ENCODE measurements at places on chromosomes 12 and 14.
A peak's percentile ranks its signal among the peaks of the same experiment; 100 is the strongest.

DNA sequence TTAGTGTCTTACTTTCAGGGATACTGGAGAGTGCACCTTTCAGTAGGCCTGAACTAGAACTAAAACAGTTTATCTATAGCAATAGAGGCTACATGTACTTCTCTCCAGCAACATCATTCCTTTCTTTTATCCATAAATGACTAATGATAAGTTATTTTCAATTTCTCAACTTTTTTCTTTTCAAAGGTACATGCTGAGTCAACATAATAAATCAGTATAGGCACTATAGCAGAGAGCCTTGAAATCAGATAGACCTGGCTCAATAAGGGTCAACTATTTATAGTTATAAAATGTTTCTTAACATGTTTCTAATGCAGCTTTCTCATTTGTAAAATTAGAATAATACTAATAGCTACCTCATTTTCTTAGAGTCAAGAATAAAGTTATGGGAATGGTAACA is 5.6 kb downstream of the IL22 start:
- no peak for DNase-seq

- DNase-seq = no peak
Measured at GRCh38 chr12:6193853-6194815, 6.1 kb upstream of the CD9 start.

GRCh38 chr12:72178871-72179270 is 93.3 kb upstream of the TRHDE start:
- DNase-seq = no peak

- no peak for DNase-seq
Measured at GRCh38 chr14:58755031-58755925, 117.5 kb downstream of the DACT1 start.

GRCh38 chr12:89992668-89993451 is 284.2 kb upstream of the ATP2B1 start:
- DNase-seq = no peak

DNA sequence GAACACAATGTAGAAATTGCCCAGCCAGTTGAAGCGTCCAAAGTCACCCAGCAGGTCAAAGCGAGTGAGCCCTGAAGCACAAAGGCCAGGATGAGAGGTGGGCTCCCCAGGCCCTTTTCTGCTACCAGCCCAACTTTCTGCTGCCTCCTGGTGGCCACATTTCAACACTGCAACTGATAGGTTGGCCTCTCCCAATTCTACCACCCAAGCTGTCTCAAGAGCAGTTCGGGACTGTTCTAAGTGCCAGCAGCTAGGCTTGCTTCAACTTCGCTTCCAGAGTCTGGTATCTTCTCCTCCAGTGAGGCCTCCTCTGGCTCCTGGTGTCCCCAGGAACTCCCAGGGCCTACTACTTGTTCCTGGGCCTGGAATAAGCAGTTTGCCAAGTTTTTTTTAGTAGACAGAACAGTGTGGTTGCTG is 3.4 kb upstream of the DHH start:
- DNase-seq = no peak

DNA sequence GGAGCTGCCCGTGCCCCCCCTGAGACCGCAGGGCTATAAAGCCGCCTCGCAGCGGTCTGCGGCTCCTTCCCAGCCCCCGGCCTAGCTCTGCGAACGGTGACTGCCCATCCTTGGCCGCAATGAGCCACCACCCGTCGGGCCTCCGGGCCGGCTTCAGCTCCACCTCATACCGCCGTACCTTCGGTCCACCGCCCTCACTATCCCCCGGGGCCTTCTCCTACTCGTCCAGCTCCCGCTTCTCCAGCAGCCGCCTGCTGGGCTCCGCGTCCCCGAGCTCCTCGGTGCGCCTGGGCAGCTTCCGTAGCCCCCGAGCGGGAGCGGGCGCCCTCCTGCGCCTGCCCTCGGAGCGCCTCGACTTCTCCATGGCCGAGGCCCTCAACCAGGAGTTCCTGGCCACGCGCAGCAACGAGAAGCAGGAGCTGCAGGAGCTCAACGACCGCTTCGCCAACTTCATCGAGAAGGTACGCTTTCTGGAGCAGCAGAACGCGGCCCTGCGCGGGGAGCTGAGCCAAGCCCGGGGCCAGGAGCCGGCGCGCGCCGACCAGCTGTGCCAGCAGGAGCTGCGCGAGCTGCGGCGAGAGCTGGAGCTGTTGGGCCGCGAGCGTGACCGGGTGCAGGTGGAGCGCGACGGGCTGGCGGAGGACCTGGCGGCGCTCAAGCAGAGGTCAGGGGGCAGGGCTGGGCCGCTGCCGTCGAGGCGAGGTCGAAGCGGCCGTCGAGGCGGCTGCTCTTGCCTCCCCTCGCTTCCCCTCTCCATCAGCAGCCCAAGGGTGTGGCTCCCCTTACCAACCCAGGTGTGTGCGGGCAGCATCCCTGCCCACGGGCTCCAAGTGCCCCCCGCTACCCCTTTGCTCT is at the start of gene PRPH:
PRPH (plus strand) TSS at position 66 of the 855 bp plus-strand sequence; CDS start at position 120, 54 bp downstream.
- DNase-seq = no peak

GRCh38 chr12:89160716-89161123 is 191.6 kb downstream of the DUSP6 start:
- DNase-seq = peak; percentile 88

DNA sequence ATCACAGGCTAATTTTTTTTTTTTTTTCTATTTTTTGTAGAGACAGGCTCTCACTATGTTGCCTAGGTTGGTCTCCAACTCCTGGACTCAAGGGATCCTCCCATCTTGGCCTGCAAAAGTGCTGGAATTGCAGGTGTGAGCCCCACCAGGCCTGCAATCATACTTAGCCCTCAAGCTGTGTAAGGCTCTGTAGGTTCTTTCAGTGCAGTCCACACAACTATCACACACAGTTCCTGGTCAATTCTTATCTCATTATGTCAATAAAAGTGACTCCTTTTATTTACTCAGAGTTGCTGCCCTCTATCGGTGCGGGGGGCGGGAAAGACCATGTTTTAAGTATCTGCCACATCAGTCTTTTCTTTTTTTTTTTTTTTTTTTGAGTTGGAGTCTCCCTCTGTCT is 29.0 kb downstream of the SLC2A3 start:
- no peak for DNase-seq

DNA sequence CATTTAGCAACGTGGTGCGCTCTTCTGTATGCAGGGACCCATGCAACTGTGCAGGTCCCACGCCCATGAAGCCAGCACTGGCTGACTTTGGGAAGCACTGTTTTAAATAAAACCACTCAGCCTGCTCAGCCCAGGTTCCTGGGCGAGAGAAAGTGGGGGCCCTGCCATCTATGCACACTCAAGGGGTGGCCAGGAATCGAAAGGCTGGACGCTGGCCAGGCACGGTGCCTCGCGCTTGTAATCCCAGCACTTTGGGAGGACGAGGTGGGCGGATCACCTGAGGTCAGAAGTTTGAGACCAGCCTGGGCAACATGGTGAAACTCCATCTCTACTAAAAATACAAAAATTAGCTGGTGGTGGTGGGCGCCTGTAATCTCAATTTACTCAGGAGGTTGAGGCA is 179.9 kb upstream of the TBX3 start:
- DNase-seq = no peak

- DNase-seq = no peak
Measured at GRCh38 chr12:6180268-6181051, 19.7 kb upstream of the CD9 start.

DNA sequence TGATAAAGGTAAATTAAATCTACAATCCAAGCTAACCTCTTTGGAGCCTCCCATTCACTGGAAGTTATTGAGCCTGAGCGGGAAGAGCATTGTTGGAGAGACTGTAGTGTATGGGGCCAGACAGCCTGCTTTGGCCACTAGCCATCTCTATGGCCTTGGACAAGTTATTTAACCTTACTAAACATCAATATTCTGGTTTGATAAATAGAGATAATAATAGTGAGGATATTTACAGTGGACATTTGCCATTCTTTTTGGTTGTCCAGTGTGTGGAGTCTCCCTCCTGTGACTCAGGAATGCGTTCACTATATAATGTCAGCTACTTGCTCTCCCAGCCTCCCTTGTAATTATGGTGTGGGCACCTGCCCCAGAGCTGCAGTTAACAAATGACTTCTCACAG is 216.1 kb downstream of the SLC38A4 start:
- DNase-seq = no peak

- no peak for DNase-seq
Measured at GRCh38 chr12:9587987-9588600, 19.6 kb downstream of the KLRB1 start.

GRCh38 chr12:77299910-77300669 is 234.7 kb upstream of the E2F7 start:
- no peak for DNase-seq

- DNase-seq = no peak
Measured at GRCh38 chr12:102171951-102172350, 25.7 kb downstream of the PMCH start.

GRCh38 chr14:50089208-50089607 is 27.2 kb downstream of the VCPKMT start:
- no peak for DNase-seq

DNA sequence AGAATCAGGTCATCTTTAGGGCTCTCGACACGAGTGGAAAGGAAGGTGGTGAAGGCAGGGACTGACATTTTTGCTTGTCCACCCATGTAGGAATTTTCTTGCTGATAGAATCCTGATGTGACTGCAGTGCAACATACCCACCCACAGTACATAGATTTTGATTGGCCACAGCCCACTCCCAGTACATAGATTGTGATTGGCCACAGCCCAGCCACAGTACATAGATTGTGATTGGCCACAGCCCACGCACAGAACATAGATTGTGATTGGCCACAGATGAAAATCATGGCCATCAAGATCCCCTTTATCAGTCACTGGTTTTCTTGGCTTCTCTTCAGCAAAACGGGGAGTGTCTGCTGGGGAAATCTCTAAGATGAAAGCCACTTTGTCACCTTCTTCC is 1041.5 kb downstream of the AACS start:
- no peak for DNase-seq

DNA sequence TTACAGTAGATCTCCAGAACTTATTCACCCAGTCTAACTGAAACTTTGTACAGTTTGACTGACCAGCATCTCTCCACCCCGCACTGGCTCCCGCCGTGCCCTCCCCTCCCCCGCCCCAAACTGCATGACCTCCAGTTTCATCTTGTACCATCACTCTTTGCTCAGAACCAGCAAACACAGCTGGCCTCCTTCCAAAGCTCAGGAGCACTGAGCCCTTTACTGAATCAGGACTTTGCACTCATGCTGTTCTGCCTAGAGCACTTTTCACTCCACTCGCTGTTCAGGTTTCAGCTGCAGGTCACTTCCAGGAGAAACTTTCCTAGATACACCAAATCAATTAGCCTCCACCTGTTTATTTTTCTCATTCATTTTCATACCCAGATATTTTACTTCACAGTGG is 455.3 kb upstream of the PDE3A start:
- DNase-seq = no peak

DNA sequence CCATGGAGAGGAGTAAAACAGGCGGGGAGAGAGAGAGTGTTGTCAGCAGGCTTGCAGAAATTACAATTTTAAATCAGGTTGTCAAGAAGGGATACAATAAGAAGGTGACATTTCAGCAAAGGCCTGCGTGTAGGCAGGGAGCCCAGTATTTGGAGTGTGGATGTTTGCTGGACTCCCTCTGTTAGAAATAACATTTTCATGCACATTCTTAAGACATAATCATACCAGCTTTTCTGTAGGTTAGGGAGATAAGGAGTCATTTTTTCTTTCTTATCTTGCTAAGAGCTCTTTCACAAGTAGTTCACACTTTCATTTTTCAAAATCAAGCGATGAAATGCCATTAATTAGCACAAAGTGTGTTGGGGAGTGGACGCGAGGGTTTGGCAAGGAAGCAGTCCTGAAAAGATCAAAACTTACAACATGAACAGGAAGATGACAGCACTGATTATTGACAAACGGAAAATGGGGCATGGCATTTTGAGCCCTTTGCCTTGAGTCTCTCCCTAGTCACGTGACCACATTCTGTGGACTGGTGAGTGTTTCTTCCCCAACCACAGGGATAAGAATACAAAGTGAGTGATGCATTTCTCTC is 160.2 kb downstream of the DAD1 start:
- peak; percentile 23 for DNase-seq

DNA sequence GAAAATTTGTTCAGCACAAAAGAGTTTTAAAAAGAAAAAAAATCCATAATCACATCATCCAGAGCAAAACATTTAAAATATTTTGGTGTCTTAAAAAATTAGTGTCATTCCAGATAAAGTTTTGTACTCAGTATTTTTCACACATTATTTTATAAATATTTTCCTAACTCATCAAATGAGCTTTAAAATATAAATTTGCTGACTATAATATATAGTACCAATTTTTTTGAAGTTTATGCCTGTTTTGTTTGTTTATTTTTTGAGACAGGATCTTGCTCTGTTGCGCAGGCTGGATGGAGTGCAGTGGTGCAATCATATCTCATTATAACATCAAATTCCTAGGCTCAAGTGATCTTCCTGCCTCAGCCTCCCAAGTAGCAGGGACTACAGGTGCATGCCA is 164.1 kb downstream of the SLC41A2 start:
- no peak for DNase-seq

DNA sequence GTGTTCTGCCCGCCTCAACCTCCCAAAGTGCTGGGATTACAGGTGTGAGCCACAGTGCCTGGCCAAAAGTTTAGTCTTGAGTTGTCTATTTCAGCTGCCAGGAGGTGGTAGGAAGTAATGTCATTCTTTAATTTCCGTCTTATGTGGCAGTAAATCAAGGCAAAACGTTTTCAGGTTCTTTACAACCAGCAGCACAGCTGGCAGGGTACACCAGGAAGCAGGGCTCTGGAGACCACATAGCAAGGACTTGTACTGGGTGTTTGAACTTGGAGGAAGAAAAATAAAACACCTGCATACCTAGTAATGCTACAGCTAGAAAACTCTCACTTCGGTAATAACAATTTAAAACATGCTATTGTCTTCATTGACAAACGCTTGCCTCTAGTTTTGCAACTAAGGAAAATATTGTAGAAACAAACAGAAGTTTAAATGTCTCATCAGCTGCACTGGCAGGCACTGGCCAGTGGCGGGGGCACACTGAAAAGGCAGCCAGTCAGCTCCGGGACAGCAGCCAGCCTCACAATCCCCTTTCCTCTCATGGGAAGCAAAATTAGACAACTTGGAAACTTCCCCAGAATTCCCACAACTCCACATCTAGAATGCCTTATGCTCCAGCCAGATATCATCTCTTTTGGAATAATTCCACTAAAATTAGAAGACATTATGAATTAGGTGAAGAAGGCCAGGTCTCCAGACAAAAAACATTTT is 72.2 kb downstream of the CLIP1 start:
- DNase-seq = no peak

DNA sequence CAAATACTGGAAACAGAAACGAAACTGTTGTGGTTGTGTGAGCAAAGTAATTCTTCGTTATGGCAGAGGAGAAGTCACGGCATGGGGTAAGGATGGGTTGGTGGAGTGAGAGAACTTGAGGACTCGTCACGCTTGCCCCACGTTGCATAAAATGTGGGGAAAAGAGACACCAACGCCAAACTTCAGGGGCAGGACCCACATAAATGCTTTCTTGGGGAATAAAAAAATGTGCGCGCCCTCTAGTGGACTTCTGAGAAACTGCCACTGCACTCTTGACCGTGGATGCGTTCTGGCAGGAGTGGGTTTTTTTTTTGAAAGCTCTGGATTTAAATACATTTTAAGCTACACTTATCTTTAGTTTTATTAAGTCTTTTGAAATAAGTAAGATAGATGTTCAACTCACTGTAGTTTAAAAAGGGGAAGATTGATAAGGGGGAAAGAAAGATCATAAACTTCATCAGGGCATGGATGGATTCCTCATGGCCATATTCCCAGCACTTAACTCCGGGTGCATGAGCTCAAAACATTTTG is 4.1 kb upstream of the IGF1 start:
- peak; percentile 39 for DNase-seq
